ENCODE measurements at places on chromosomes 12 and 14.

- DNase-seq, result no peak
Observed at GRCh38 chr12:24605916-24606315, 343.0 kb downstream of the BCAT1 start.

GRCh38 chr12:100520048-100520769 lies 46.5 kb downstream of the NR1H4 start:
- no peak for DNase-seq

GRCh38 chr12:19298836-19299605 lies 140.3 kb upstream of the AEBP2 start:
- no peak for DNase-seq

- DNase-seq, result peak; percentile 75
Observed at GRCh38 chr12:13534645-13535398, 338.3 kb downstream of the EMP1 start.

DNA sequence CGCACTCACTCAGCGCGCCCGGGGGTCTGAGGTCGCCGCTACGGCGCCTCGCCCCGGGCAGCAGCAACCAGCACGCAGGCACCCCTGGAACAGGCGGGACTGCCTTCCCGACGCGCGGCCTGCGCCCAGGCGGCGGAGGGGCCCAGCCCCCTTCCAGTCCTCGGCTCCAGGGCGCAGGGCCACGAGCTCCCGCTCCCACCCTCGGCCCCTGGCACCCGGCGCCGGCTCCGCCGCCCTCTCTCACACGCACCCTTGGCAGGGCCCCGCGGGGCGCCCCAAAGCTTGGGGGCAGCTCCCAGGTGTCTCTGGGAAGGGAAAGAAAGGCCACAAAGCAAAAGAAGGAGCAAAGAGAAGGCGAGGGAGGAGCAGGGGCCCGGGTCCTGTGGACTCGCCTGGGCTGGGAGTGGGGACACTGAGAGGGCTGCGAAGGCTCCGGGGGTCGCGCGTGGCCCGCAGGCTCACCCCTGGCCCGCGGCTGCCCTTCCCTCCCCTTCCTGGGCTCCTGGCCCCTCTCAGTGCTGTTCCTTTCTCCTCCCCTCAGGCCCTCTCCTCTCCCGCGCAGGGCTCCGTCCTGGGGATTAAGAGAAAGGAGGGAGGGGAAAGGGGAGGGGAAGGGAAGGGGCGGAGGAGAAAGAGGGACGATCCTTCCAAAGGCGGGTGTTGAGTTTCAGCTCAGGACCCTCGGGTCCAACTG lies 907 bp upstream of the EFS start:
- DNase-seq, result no peak

GRCh38 chr14:70886421-70887206 lies 20.6 kb upstream of the PCNX1 start:
- DNase-seq, result no peak

- DNase-seq, result peak; percentile 34
Observed at GRCh38 chr12:21607701-21608100, 3.1 kb upstream of the GYS2 start.

- DNase-seq, result peak; percentile 61
Observed at GRCh38 chr12:120962532-120963020, 15.8 kb upstream of the HNF1A start.

DNA sequence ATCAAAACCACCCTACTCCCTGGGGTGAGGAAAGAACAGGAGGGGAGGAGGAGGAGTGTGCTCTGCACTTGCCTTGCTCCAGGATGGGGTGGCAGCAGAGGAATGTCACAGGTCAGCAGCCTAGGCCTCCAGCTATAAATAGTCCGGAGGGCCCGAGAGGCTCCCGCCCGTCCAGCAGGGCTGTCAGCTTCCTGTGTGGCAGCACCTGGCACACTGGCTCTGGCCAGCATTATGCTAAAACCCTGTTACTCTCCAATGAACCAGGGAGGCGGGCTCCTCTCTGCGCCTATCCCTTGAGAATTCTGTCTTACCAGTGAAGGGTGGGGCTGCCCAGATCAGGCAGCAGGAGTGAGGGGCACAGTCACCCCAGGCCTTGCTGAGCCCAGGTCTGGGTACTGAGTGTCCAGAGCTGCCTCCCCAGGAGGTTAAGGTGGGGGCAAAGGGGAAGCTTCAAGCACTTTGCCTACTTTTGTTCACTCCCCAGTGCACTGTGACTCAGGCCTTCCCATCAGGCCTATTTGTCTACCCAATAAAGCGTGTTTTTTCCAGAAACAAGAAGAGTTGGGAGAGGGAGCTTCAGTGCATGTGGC lies 1.2 kb upstream of the COX14 start:
- peak; percentile 55 for DNase-seq

GRCh38 chr12:124493809-124494750 lies 73.3 kb downstream of the NCOR2 start:
- DNase-seq, result no peak

GRCh38 chr12:66280561-66280960 lies 21.7 kb upstream of the HELB start:
- no peak for DNase-seq

GRCh38 chr14:81655423-81656314 lies 122.0 kb upstream of the SEL1L start:
- no peak for DNase-seq

DNA sequence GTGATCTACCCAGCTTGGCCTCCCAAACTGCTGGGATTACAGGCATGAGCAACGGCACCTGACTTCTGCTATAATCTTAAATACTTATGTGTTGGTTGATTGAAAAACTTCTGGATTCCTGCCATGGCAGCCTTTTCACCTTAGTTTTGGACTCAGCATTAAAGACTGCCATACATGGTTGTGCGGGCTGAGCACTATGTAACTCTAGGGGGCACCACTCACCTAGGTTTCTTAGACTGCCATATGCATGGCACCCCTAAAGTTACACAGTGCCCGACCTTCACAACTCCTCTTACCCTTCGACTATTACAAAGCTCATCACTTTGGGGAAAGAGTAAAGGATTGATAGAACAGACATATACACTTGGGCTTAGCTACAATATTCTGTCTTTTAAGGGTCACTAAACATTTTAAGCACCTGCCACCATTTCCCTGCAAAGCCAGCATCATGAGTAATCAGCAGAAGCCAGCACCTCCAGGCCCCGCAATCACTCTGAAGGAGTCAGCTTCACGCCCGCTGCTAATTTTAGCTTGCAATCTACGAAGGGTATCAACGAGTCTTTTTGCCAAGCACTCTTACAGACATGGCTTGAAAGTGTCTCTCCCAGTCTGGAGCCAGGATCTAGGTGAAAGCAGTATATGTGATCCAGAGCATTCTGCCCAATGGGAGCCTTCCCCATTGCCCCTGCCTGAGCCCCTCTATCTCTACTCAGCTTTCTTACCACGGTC lies 59.8 kb downstream of the SUDS3 start:
- peak; percentile 30 for DNase-seq

- DNase-seq, result no peak
Observed at GRCh38 chr12:14257303-14257733, 108.2 kb upstream of the ATF7IP start.

DNA sequence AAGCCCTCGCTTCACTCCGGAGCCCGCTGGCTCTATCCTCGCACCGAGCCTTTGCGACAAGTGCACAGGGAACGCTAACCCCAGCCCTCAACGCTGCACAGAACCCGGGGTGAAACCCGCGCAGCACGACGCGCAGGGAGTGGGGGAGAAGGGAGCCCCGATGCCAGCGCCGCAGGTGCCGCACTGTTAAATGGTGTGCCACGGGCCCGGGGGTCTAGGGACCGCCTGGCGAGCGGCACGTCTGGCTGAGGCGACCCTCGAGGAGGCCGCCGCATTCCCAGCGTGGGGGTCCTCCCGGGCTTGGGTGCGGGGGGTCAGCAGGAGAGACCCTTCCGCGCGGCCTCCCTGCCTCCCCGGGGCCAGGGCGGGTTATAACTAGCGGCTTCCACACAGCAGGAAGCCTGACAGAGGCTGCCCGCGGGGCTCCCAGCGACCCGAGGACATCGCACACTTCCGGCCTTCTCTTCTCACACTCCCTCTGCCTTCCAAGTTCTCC lies 23.8 kb upstream of the LRTM2 start:
- peak; percentile 56 for DNase-seq

DNA sequence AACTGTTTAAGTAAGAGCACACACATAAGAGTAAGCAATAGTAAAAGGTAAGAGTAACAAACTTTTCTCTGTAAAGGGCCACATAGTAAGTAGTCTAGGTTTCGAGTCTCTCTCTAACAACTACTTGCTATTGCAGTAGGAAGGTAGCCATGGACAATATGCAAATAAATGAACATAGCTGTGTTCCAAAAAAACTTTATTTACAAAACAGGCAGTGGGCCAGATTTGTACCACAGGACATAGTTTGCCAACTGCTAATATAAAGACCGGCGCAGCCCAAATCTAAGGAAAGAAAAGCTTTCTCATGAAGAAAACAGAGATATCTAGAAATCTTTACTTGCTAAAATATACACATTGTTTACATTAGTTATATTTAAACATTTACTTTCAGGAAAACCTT lies 239.0 kb upstream of the EGLN3 start:
- no peak for DNase-seq

DNA sequence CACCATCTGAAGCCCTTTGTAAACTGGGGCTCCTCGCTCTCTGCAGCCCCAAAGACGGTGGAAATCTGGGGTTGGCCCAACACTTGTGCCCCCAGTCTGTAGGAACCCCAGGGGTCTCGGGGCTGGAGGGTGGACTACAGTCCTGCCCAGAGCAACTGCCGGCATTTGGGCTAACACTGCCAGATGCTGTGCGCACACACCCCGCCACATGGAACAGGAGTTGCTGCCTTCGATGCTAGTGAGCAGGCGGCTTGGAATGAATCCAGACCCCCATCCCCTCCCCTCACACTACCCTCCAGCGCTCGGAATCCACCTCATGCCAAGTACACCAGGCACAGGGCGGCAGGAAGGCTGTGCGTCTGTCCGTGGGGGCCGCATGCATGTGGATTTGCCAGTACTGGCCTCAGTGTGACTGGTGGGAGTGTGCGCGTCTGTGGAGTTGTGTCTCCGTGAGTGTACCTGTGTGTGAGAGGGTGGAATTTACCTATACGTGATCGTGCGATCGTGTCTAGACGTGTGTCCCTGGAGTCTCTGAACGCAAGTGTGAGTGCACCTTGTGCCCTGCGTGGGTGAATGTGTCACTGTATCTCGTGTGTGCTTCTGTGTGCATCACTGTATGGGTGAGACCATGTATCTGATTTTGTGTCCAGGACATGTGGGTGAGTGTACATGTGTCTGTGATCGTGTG lies 5.1 kb downstream of the LHX5 start:
- DNase-seq, result no peak

GRCh38 chr12:2355198-2355597 lies 302.4 kb downstream of the CACNA1C start:
- DNase-seq, result no peak

GRCh38 chr14:24426912-24427536 lies 2.4 kb downstream of the CBLN3 start:
- no peak for DNase-seq

DNA sequence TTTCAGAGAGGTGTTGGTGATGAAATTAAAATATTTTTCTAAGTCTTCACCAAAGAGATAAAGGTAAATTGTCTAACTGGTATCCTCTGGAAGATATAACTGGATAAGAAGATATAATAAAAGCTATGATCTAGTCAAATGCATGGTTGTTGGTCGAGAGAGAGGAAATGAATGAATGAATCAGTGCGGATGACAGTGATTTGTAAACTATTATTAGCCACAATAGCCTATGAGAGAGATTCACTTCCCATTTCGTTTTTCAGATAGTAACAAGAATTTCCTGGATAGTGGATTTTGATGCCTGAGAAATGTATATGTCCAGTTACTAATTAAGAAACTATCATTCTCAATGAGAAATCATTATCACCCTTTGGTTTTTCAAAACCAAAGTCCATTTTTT lies 63.1 kb downstream of the HEATR5A start:
- peak; percentile 64 for DNase-seq

Measured in ELR (cell line).